ENCODE measurements at places on chromosomes 4 and X.

- no peak for DNase-seq
Measured at GRCh38 chr4:186554914-186555827, at the start of gene MTNR1A. MTNR1A (minus strand) TSS chr4:186555567; CDS start chr4:186555365, 202 bp downstream.

DNA sequence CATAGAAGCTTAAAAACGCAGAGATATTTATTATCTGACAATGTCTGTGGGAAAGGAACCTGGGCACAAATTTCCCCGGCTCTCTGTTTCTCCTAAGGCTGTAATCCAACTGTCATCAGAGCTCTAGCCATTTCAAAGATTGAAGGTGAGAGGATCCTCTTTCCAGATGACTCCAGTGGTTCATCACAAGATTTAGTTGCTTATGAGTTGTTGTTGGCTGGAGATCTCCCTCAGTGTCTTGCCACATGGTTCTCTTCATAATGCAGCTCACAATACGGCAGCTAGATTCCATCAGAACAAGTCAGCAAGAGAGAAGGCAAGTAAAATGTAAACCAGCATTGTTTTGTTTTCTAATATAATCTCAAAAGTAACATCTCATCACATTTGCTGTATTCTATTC, 369.4 kb downstream of the GASK1B start:
- no peak for DNase-seq

DNA sequence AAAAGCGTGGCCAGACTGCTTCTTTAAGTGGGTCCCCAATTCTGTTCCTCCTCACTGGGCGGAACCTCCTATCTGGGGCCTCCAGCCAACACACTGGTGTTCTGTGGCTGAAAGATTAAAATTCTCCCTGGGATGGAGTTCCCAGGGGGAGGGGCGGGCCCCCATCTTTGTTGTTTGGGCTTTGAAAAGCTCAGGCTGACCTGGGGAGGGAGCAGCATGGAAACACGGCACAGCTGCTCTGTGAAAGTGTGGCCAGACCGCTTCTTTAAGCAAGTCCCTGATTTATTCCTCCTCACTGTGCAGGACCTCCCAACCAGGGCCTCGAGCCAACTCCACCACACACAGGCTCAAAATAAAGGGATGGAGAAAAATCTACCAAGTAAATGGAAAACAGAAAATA, 219.5 kb downstream of the TMEM47 start:
- no peak for DNase-seq

GRCh38 chr4:141409556-141409955, 188.9 kb downstream of the ZNF330 start:
- DNase-seq = no peak

DNA sequence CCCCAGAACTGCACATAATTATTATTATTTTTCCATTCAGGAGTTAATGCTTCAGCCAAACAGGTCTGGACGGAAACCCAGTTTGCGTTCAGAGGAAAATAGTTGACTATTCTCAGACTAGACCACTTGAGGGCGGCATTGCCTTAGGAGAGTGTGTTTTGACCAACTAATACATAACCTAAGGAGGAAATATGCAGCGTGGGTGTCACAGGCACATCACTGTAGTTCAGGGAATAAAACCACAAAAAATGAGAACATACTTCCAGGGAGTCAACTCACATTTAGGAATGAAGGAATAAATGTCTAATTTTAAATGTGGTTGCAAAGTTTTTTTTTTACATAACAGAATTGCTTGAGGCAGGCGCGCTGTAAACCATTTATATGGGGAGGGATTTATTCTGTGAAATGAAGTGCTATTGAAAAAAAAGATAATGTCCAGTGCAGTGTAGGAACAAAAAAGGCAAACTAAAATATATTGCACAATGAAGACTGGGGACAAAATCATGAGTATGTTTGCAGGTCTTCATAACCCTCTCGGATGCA, 93.3 kb downstream of the SYNPO2 start:
- peak; percentile 67 for DNase-seq

- no peak for DNase-seq
Measured at GRCh38 chrX:136529795-136530194, 2.2 kb upstream of the VGLL1 start.

- no peak for DNase-seq
Measured at GRCh38 chr4:10212400-10212799, 95.8 kb upstream of the WDR1 start.

- DNase-seq = no peak
Measured at GRCh38 chr4:75434105-75434504, 80.1 kb downstream of the RCHY1 start.

DNA sequence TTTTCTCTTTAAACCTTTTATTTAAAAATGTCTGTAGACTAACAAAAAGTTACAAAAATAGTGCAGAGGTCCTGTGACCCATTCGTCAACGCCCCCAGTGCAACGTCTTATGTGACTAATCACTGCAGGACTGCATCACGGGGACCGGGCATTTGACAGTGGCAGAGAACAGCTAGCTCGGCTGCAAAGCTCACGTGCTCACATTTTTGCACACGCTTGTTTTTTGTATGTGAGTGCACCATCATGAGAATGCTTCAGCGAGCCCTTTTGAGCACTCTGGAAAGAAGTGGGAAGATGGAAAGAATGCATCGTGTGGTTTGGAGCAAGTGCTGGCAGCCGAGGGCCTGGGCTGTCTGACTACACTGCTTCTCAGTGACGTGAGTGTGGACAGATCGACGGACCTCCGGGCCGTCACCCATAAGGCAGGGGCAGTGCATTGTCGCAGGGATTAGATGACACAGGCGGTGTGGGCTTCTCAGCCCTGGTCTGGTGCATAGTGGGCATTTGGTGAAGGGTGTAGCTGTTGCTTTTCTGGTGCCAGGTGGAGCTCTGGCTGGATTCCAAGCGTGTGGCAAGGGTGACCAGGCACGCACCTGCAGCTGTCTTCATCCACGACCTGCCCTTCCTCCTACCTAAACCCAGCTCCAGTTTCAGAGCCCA, 17.7 kb downstream of the SPON2 start:
- DNase-seq = no peak

GRCh38 chr4:154573190-154573870, 10.5 kb downstream of the FGB start:
- DNase-seq = no peak

Data from hypothalamus (tissue), 51 donors.